ENCODE measurements at places on chromosomes 3 and 15. TPM values are rescaled to one million over a fixed set of nuclear protein-coding genes. Genes with fewer than 3 reads are reported as not detected.

DNA sequence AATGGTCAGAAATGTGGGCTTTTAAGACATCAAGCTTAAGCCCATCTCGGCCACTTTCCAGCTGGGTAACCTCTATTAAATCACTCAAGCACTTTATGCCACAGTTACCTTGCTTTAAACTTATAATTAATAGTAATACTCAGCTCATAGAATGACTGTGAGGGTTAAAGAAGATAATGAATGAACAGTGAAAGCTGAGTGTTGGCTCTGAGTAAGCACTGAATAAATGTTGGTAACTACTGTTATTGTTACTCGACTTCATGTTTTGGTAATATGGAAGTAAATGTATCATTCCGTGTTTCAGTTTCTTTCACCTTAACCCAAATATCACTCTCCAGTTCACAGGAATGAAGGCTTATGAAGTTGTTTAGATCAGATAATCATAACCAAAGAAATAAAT lies 23.9 kb upstream of the OSTN start:
- H3K27ac ChIP-seq: no peak overlapping the region
- no peak for DNase-seq
- no peaks in the 10 kb centered on the region for H3K27me3 ChIP-seq
- no peaks in the 10 kb centered on the region for H3K36me3 ChIP-seq
- no peaks in the 10 kb centered on the region for H3K4me1 ChIP-seq

DNA sequence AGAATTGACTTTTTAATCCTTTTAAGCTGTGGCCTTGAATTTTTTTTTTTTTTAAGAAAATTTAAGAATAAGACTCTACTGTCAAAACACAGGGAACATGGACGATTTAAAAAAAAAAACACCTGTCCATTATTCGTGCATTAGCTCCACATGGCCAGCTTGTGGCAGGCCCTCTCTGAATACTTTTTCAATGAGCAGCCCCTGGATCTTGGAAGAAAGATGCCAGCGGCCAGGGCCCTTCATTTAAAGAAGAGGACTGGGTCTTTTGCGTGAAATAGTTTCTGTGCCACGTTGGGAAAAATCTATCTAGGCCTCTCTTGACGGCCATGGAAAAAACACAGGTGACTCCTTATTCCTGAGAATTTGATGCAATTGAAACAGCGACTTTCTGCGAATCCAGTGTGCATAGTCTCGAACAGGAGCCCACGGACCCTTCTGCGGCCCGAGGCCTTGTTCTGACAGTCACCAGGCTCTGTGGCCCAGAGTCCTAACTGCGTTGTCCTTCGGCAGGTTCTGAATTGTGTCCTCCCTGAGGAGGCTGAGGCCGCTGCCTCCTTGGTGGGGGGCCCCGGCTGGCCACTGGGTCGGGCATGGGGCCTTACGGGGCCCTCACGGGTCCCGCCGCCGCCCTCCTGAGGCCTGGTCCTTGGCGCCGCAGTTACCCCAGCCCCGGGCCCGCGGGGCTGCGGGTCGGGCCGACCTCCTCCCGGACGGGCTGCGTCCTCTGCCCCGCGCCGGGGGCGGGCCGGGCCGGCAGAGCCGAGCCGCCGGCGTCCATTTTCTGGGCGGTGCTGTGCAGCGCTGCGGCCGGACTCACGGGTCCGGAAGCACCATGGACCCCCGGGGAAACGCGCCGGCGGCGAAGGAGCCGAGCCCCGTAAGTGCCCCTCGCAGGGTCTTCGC lies 33.5 kb downstream of the ZBTB38 start:
- peak overlapping the region; percentile 70 for H3K4me3 ChIP-seq
- peak overlapping the region; percentile 83 for H3K27ac ChIP-seq
- peaks cover 35% of the 10 kb centered on the region for H3K36me3 ChIP-seq
- peaks cover 35% of the 10 kb centered on the region for H3K4me1 ChIP-seq

DNA sequence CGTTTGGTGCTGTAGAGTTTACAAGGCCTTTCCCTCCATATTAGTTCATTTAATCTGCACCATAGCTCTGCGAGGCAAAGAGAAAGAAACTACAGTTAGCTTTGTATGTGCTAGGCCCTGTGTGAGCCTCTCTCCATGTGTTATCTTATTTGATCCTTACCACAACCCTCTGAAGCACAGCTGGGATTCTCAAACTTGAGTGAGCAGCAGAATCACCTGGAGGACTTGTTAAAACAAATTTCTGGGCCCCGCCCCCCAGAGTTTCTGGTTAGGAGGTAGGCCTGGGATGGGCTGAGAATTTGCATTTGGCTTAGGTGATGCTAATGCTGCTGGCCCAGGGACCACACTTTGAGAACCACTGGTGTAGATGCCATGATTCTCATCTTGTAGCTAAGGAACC lies 12.3 kb downstream of the CA12 start:
- H3K36me3 ChIP-seq: no peaks in the 10 kb centered on the region
- H3K4me1 ChIP-seq: peaks cover 2% of the 10 kb centered on the region
- H3K4me3 ChIP-seq: no peak overlapping the region
- no peak for DNase-seq

DNA sequence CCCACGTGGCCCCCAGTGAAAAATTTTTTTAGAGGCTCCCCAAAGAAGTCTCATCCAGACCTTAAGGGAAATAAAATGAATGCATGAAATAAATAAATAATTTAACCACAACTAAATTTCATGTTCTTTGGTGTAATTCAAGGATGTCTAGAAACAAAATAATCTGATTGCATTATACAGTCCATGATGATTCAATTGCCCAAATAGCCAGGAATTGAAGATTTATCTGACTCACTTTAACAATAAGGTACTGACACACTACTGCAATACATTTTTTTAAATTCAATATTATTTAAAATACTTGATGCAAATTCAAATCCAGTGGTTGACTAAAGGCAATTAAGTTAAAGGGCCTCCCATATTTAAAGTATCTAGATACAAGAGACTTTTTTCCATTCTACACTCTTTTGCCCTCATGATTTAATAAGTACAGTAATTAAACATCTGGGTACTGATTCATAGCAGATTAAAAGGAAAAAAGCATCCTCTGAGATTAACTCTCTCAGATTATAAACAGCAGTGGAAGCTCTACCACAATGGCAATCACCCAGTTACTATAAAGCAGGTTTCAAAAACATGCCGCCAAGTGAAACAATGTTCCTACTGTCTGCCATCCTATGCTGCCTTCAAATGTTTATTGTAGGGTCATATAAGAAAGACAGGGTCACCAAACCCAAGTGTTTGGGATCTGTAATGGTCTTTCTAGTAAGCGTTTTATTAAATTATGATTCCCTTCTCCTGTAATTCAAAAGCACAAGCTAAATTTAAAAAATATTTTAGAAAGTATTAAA lies 9.9 kb downstream of the UQCC5 start:
- peaks cover 10% of the 10 kb centered on the region for H3K4me1 ChIP-seq
- no peak overlapping the region for H3K27ac ChIP-seq
- DNase-seq: no peak
- H3K27me3 ChIP-seq: no peaks in the 10 kb centered on the region
- H3K4me3 ChIP-seq: no peak overlapping the region

GRCh38 chr3:30146978-30147377 lies 459.4 kb upstream of the TGFBR2 start:
- H3K27me3 ChIP-seq: no peaks in the 10 kb centered on the region
- H3K4me3 ChIP-seq: no peak overlapping the region
- no peak for DNase-seq
- no peaks in the 10 kb centered on the region for H3K4me1 ChIP-seq
- H3K27ac ChIP-seq: no peak overlapping the region

DNA sequence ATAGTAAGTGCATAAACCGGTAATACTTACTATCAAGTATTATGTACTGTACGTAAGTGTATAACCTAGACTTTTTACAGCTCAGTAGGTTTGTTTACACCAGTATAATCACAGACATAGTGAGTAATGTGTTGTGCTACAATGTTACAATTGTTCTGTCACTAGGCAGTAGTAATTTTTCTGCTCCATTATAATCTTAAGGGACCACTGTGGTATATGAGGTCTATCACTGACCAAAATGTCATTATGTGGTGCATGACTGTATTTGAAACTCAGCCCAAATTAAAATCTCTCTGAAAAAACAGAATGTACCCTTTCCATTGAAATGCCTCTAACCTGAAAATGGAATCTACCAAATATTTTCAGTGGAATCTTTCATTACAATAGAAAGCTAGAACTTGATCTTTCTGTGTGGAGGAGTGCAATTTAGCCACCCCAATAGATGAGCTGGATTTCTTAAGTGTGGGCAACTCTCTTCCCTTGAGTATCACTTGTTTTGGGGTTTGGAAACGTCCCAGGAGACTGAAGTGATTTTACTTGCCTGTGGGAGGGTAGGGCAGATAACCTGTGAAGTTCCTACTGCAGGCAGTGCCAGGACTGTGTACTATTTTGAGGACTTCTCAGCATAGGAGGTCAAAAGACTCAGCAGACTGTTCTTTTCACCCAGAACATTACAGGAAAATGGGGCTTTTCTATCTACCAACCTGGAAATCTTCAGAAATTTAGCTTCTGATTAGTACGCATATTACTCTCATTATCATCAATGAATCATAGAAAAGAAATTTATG lies 50.9 kb downstream of the FAM98B start:
- peaks cover 83% of the 10 kb centered on the region for H3K36me3 ChIP-seq
- peak overlapping the region; percentile 4 for H3K27ac ChIP-seq
- H3K27me3 ChIP-seq: no peaks in the 10 kb centered on the region
- no peak for DNase-seq
- H3K4me1 ChIP-seq: peaks cover 11% of the 10 kb centered on the region

DNA sequence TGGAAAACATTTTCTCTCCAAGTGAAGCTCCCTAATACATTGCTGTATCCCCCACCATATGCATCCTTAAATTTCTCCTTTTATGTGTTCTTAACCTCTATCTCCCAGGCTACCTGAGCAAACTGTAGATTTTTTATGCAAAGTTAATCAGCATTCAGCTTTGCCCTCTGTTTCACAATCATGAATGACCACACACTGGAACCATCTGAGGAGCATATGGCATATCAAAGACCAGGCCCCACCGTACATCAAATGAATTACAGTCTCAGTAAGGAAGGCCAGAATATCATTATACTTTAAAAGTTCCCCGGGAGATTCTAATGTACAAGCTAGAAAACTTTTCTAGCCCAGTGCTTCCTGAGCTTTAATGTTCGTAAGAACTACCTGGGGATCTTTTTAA lies 115.5 kb upstream of the NECTIN3 start:
- H3K36me3 ChIP-seq: no peaks in the 10 kb centered on the region
- no peak overlapping the region for H3K27ac ChIP-seq
- no peak for DNase-seq
- no peak overlapping the region for H3K4me3 ChIP-seq

- no peak overlapping the region for H3K27ac ChIP-seq
- DNase-seq: no peak
- H3K36me3 ChIP-seq: peaks cover 13% of the 10 kb centered on the region
- no peaks in the 10 kb centered on the region for H3K4me1 ChIP-seq
- H3K4me3 ChIP-seq: no peak overlapping the region
These were observed 13.8 kb upstream of the FAH start for GRCh38 chr15:80138961-80139360.

GRCh38 chr3:36397841-36398240 lies 17.5 kb downstream of the STAC start:
- H3K36me3 ChIP-seq: no peaks in the 10 kb centered on the region
- H3K27me3 ChIP-seq: peaks cover 6% of the 10 kb centered on the region

SLC28A1 gene
- total RNA-seq: not detected

XCR1 gene
- not detected for total RNA-seq

NANOGP8 gene
- total RNA-seq: not detected

PARP16 gene
- total RNA-seq: 17.0 TPM

IDH2 gene
- 301 TPM for total RNA-seq

ANKRD34C gene
- total RNA-seq: not detected
